Activated CD8-positive, alpha-beta memory T cell treated with anti-CD3 and anti-CD28 coated beads, Interleukin-2, amount 10 ng/mL, durations not matched to agents 7 days and 5 days (primary cell): ENCODE measurements at places on chromosomes 12 and 14.

- no peak for DNase-seq
Observed at GRCh38 chr12:94089891-94090290, 58.5 kb upstream of the PLXNC1 start.

GRCh38 chr14:23538785-23539184 is 12.8 kb downstream of the ZFHX2 start:
- no peak for DNase-seq

- no peak for DNase-seq
Observed at GRCh38 chr12:112539221-112539620, 120.5 kb downstream of the PTPN11 start.

- no peak for DNase-seq
Observed at GRCh38 chr14:67704484-67705089, 2.9 kb downstream of the RDH12 start.

- DNase-seq = no peak
Observed at GRCh38 chr14:85702997-85703396, 173.1 kb downstream of the FLRT2 start.
